ENCODE measurements at places on chromosomes 11 and 22. TPM values are rescaled to one million over a fixed set of nuclear protein-coding genes. Genes with fewer than 3 reads are reported as not detected.

Gene GLYAT
- total RNA-seq: not detected

Gene MS4A2
- total RNA-seq: not detected

Gene CALCA
- not detected for total RNA-seq

Gene MEI1
- total RNA-seq: 0.50 TPM

Gene RIMBP3C
- total RNA-seq: 0.35 TPM

Gene GTSE1
- 0.19 TPM for total RNA-seq

Gene LMNTD2
- total RNA-seq: 0.81 TPM

DNA sequence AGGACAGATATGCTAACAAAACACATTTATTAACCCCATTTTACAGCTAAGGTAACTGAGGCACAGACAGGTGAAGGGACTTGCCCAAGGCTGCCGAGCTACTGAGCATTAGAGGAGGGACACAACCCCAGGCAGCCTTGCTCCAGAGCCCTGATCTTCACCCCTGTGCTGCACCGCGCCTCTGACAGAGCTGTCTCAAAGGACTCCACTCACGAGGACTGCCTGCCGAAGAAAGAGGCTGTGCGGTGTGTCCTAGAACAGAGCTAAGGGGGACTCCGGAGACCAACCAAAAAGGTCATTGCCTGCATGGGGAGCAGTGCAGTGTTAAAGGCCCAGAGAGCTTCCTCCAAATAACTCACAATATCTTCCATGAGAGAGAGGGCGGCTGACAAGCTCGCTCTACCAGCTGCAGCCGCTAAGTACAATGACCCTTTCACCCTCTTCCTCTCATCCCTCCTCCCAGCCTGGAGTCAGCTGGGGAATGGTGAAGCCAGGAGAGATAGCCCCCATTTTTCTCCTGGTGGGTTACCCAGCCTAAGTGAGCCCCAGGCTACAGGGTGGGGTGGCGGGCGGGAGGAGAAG, 119.2 kb downstream of the DSCAML1 start:
- ATAC-seq: no peak
- H3K4me3 ChIP-seq: no peak overlapping the region
- H3K4me1 ChIP-seq: no peaks in the 10 kb centered on the region
- H3K36me3 ChIP-seq: no peaks in the 10 kb centered on the region
- H3K27ac ChIP-seq: no peak overlapping the region

DNA sequence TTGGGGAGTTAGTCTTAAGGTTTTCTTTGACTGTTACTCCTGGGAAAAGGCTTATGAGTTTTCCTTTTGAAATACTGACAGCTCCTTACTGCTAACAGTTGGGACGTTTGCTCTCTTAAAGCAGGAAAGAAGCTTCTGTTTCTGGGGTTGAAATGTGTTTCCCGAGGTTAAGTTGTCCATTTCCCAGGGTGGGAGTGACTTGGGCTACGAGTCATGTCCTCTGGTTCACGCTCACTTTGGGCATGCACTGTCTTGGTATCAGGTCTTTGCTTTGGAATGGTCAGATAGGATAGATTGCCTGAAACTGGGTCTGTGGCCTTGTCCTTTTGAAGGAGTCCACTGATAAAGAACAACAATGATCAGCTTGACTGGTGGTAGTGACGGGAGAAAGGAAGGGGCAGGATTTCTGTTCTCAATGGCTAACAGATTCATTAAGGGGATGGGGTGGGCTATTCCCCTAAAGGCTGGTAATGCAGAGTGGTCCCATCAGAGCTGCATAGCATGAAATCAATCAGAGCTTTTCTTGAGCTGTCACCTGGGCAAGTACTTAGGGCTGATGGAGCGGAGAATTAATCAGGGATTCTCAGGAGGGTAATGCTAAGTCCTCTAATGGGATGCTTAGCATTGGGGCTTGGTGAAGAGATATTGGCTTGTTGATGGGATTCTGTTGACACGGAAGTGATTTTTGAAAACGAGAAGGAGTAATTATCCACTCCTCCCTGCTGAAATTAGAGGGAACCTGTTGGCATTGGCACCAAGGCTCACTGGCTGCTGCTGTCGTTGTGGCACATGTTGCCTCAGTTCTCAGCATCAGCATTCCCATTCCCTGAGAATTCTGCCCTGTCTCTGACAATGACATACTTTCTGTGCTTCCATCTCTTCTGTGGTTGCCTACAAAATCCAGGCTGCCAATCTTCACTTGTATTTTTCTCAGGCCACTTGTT, 81.6 kb downstream of the TEAD1 start:
- no peak for ATAC-seq
- H3K27me3 ChIP-seq: no peaks in the 10 kb centered on the region
- no peaks in the 10 kb centered on the region for H3K36me3 ChIP-seq
- no peak overlapping the region for H3K27ac ChIP-seq
- no peak overlapping the region for H3K4me3 ChIP-seq

DNA sequence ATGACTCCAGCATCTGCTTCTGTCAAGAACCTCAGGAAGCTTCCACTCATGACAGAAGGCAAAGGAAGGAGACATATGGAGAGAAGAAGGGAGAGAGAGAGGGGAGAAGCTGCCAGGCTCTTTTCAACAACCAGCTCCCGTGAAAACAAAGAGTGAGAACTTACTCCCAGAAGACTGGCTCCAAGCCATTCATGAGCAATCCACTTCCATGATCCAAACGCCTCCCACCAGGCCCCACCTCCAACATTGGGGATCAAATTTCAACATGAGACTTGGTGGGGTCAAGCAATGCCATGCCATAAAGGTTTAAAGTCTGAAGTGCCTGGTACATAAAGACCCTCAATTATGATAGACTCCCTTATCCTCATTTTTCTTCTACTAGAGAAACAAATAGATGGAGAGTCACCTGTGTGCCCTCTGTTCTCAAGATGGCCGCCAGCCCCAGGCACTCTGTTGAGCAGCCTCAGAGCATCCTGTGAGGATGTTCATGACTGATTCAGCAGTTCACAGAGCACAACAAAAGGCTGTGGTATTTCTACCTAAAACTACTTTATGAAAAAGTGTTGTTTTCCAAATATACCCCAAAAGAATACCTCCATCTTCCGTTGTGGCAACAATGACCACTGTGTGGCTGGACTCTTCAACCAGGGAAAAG, 69.0 kb upstream of the CRTAM start:
- no peak overlapping the region for H3K27ac ChIP-seq
- H3K36me3 ChIP-seq: no peaks in the 10 kb centered on the region
- H3K4me3 ChIP-seq: no peak overlapping the region
- no peaks in the 10 kb centered on the region for H3K4me1 ChIP-seq
- H3K27me3 ChIP-seq: peaks cover 14% of the 10 kb centered on the region

GRCh38 chr22:37391702-37392101, 35.6 kb downstream of the ELFN2 start:
- no peaks in the 10 kb centered on the region for H3K36me3 ChIP-seq
- H3K27me3 ChIP-seq: peaks cover 63% of the 10 kb centered on the region
- no peak overlapping the region for H3K27ac ChIP-seq
- no peak for ATAC-seq
- no peak overlapping the region for H3K4me3 ChIP-seq

GRCh38 chr11:63918507-63919191, 1.7 kb upstream of the RCOR2 start:
- no peaks in the 10 kb centered on the region for H3K27me3 ChIP-seq
- peak overlapping the region; percentile 54 for H3K4me3 ChIP-seq
- no peaks in the 10 kb centered on the region for H3K4me1 ChIP-seq

GRCh38 chr11:1307163-1307870, 2.1 kb downstream of the TOLLIP start:
- H3K4me1 ChIP-seq: no peaks in the 10 kb centered on the region
- ATAC-seq: no peak
- H3K27me3 ChIP-seq: no peaks in the 10 kb centered on the region
- H3K4me3 ChIP-seq: peak overlapping the region; percentile 85
- H3K27ac ChIP-seq: no peak overlapping the region
- H3K36me3 ChIP-seq: peaks cover 21% of the 10 kb centered on the region

DNA sequence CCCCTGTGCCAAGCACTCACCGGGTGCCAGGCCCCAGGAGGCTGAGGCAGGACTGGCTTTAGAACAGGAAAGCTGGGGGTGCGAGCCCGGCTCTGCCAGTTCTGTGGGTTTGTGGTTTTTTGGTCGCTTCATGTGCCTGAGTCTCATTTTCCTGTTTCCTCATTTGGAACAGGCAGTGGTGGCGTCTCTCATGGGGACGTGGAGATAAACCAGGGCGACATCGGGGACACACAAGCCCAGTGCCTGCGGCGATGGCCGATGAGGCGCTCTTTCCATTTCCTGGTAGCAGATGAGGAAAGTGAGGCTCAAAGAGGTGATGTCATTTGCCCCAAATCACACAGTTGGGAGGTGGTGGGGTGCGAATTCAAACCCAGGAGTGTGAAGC, 20.8 kb upstream of the CHKA start:
- no peaks in the 10 kb centered on the region for H3K36me3 ChIP-seq
- H3K27ac ChIP-seq: no peak overlapping the region
- H3K4me1 ChIP-seq: no peaks in the 10 kb centered on the region
- ATAC-seq: no peak

DNA sequence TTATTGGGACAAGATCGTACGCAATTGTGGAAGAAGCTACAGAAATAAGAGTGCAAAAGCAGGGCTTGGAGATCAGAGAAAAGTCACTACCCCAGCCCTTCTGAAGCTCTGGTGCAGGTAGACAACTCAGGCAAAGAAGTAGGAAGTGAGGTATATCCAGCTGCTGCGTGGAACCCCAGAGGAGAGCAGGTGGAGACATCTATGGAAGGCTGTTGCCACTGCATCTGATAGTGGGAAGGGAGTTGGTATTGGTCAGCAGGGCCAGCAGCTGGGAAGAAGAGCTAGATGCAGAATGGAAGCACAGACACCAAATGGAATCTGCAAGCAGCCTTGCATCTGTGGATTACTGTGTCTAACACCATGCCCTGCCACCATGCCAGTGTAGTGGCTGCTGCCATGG, 165.1 kb downstream of the WNT11 start:
- H3K27ac ChIP-seq: no peak overlapping the region
- H3K4me3 ChIP-seq: no peak overlapping the region
- no peaks in the 10 kb centered on the region for H3K36me3 ChIP-seq
- ATAC-seq: no peak
- no peaks in the 10 kb centered on the region for H3K27me3 ChIP-seq
- no peaks in the 10 kb centered on the region for H3K4me1 ChIP-seq

All from gastroesophageal sphincter (tissue), 4 donors.